ENCODE measurements at places on chromosomes 7 and 10. TPM values are rescaled to one million over a fixed set of nuclear protein-coding genes. Genes with fewer than 3 reads are reported as not detected.

The TBC1D12 gene
- 3.5 TPM for polyA plus RNA-seq

The STAM gene
- polyA plus RNA-seq, result 24.4 TPM

The HYCC1 gene
- polyA plus RNA-seq, result 24.6 TPM

The MSS51 gene
- polyA plus RNA-seq, result 0.47 TPM

The MMRN2 gene
- polyA plus RNA-seq, result 0.35 TPM

The GRB10 gene
- polyA plus RNA-seq, result 34.7 TPM

The HOGA1 gene
- polyA plus RNA-seq, result 3.5 TPM

- no peak for DNase-seq
These were observed 119.8 kb downstream of the EBF3 start for GRCh38 chr10:129844216-129844766.

GRCh38 chr10:14040787-14041631 is 289.7 kb downstream of the FRMD4A start:
- no peak for DNase-seq

DNA sequence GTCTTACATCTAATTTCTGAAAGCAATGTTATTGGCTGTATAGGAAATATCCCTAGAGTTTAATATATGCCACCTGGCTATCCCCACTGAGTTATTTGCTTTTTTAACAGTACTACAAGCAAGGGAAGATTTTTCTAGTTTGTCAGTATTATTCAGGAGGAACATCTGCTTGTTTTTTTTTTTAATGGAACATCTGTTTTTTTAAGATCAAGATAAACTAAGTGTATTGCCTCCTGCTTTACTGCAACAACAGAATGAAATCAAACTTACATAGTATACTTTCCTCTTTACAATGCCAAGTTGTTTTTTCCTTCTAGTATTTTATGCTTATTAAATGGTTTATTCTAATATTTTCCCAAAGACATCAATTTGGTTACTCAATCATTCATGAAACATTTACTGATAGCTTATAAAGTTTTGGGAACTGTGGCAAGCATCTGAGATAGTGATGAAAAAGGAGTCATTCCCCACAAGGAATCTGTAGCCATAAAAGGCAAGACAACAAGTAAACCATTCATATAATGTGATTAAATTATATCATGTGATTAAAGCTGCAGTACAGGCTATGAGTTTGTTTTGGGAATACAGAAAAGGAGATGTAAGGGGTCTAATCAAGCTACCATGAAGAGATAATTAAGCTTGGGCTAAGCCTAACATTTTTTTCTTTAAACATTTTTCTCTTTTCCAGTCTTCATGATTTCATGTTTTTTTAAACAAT is 17.4 kb downstream of the MTPN start:
- DNase-seq, result no peak

GRCh38 chr10:30063099-30063498 is 3.7 kb upstream of the JCAD start:
- DNase-seq, result no peak

DNA sequence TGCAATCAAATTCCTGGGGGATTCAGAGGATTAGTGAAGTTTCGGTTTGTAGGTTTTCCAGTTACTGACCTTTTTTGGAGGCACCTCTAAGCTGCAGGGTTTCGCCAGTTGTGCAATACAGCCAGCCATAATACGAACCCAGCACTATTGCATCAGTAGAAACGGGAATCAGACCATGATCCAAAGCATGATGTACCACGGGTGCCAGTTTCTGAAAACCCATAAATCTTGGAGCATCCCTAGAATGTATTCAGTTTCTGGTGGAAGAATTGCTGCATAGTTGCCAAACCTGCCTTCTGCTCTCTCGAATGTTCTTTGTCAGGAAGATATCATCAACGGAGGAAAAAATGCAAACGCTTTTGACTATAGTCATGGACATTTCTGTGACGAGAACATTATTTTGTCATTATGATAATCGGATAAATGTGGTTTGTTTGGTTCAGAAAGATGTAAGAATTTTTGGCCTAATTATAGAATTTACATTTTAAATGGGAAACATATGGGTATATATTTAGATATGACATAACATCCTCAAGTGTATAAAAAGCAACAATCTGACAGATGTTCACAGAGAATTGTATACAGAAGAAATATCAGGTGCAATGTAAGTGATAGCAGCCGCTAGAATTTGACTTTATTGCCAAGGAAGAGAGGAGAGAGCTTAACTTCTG is 186.2 kb upstream of the PRKCQ start:
- DNase-seq, result no peak

DNA sequence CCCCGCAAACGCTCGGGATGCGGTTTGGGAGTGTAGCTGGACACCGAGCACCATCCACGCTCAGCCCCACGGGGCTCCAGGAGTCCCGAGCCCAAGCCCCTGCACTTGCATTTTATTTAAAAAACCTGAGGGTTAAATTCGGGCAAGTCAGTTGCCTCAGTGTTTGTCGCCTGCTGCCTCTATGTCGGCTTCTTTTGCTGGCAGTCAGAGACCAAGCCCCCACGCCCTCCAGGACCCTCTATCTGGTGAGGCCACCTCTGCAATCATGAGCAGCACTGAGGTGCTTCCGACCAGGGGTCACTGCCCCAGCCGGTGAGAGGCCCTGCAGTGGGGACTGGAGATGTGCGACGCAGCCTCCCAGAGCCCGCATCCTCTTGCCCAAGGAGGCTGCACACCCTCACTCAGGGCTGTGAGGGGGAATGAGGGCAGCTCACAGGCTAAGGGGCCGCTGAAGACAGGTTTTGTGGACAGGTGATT is 13.3 kb upstream of the ZNF273 start:
- DNase-seq, result no peak

DNA sequence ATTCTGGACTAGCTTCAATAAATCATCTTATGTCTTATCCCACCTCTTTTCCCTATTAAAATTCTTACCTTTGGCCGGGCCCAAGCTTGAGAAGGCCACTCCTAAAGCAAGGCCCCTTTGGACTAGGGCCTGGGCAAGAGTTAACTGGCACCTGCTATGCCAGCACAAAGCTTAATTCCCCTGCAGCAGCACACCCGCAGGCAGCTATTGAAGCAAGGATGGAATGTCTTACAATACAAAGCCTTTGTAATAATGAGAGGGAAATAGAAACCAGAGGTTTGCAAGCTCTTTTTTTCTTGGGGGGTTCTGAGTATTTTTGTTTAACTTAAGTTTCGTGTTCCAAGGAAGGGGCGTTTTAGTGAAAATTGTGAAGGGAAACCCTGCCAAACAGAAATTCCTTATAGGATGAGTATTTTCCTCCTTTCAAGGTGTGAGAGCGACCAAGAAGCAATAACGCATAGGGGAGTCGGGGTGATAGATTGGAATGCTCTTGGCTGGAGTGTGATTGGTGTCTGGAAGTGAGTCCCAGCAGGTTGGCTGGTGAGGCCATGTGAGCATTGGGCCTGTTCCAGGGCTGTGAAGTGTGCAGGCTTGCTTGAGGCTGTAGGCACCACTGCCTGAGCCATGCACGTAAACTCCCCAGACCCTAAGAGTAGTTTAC is 148.5 kb downstream of the KIAA1217 start:
- no peak for DNase-seq

GRCh38 chr7:16223963-16224707 is 197.2 kb downstream of the CRPPA start:
- DNase-seq, result no peak
